Activated CD4-positive, alpha-beta T cell treated with anti-CD3 and anti-CD28 coated beads for 1 hour (primary cell): ENCODE measurements at places on chromosomes 12 and 14.
A peak's percentile ranks its signal among the peaks of the same experiment; 100 is the strongest.

DNA sequence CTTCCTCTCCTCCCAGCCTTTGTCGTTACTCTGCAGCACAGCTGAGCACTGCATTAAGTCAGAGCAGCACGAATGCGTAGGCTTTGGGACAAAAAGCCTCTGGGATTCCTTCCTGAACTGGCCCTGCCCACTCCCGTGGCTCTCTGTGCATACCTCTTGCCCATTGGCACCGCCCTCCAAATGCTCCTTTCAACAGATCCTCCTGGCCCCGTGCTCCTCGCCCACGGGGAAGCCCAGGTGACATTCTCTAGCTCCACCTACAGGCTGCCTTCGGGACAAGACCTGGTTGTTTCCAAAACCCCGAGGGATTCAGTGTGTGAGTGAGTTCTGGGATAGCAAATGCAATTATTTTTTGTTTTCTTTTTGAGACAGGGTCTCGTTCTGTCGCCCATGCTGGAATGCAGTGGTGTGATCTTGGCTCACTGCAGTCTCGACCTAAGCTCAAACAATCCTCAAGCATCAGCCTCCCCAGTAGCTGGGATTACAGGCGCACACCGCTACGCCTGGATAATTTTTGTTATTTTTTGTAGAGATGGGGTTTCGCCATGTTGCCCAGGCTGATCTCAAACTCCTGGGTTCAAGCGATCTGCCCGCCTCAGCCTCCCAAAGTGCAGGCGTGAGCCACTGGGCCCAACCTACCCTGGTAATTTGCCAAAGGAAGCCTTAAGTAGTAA lies 17.9 kb upstream of the TDRD9 start:
- DNase-seq, result peak; percentile 57

GRCh38 chr12:47725091-47725772 lies at the start of gene ENDOU:
Gene ENDOU (minus strand): TSS chr12:47725490. CDS start chr12:47725413, 77 bp downstream.
- no peak for DNase-seq

- no peak for DNase-seq
Measured at GRCh38 chr12:99128246-99128802, 483.2 kb downstream of the APAF1 start.

DNA sequence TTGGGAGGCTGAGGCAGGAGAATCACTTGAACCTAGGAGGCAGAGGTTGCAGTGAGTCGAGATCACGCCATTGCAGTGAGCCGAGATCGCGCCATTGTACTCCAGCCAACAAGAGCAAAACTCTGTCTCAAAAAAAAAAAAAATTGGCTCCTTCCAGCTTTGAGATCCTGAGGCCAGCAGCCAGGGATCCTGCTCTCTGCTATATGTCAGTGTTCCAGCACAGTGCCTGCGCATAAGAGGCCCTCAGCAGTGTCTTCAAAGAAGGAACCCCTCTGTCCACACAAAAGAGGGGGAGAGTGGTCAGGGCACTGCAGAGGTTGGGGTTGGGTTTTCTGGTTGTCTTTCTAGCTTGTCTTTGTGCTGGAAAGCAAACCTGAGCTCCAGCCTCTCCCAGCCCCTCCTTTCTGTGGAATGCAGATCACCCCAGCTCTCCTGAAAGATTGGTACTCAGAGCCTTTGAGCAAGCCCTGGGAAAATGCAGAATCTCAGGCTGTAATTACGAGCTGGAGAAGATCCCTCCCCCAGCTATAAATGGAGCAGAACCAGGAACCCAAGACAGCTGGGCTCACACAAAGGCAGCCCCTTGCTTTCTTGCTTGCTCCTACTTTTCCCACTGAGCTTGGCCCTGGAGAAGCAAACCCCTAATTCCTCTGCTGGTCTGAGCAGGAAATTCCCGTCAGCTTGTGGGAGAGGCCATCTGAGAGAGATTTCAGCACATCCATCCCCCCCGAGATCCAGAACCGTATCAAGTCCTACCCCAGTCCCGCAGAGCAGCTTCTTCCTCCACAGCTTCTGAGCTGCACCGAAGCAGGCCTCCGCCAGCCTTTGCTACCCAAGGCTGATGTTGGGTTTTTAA lies 205.7 kb downstream of the ZFP36L1 start:
- no peak for DNase-seq

GRCh38 chr12:22535478-22535877 lies 8.9 kb downstream of the C2CD5 start:
- DNase-seq, result no peak

- DNase-seq, result no peak
Measured at GRCh38 chr12:53803703-53804102, 51.9 kb upstream of the CISTR start.

DNA sequence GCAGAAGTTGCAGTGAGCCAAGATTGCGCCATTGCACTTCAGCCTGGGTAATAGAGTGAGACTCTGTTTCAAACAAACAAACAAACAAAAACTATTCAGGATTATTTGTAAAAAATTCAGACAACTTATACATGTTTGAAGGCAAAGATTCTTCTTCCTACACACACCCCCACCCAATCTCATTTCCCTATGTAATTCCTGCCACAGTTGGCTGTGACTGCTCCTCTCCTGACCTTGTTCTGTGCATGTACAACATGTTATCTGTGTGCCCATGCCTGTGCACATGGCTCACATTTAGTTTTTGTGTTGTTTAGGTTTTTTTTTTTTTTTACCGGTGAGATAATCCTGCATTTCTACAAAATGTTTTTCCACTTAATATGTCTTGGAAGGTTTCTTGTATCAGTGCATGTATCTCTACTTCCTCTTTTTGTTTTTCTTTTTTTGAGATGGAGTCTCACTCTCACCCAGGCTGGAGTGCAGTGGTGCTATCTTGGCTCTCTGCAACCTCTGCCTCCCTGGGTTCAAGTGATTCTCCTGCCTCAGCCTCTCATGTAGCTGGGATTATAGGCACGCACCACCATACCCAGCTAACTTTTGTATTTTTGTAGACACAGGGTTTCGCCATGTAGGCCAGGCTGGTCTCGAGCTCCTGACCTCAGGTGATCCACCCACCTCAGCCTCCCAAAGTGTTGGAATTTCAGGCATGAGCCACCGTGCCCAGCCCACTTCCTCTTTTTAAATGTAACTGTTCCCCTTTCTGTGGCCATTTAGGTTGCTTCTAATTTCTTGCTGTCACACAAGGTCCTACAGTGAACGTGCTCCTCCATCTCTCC lies 8.7 kb downstream of the CFAP251 start:
- DNase-seq, result no peak

DNA sequence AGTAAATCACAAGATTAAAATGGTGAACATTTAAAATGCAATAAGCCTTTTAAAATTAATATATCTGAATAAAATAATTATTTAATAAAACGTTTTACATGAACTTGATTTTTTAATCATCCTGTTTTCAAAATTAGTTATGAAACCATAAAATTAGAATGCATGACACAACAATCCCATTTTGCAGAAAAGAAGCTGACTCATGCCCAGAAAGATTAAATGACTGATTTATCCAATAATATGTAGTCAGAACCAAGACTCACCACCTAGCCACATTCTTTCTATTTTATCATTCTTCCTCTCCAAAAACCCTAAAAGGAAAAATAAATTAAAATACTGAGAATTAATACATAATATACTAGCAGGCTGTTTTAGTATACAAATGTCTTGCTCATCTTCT lies 83.0 kb upstream of the LGR5 start:
- no peak for DNase-seq

DNA sequence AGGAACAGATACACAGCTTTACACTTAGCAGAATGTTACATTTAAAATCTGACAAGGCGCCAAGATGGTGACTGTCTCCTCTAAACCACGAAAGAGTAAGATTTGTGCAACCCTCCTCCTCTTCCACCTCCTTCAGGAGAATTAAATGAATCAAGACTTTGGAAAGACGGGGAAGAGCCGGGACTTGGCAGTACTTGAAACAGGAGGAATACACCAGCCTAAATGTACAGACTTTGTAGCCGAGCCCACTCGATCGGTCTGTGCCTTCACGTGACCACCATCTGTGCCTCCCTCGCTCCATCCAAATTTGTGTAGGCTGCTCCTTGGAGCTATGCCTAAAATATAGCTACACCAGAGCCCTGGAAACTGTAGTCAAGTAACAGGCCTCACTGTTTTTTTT lies 38.3 kb downstream of the SSPN start:
- no peak for DNase-seq
